ENCODE measurements at places on chromosomes 16 and 17. TPM values are rescaled to one million over a fixed set of nuclear protein-coding genes. Genes with fewer than 3 reads are reported as not detected.
A peak's percentile ranks its signal among the peaks of the same experiment; 100 is the strongest.

DNA sequence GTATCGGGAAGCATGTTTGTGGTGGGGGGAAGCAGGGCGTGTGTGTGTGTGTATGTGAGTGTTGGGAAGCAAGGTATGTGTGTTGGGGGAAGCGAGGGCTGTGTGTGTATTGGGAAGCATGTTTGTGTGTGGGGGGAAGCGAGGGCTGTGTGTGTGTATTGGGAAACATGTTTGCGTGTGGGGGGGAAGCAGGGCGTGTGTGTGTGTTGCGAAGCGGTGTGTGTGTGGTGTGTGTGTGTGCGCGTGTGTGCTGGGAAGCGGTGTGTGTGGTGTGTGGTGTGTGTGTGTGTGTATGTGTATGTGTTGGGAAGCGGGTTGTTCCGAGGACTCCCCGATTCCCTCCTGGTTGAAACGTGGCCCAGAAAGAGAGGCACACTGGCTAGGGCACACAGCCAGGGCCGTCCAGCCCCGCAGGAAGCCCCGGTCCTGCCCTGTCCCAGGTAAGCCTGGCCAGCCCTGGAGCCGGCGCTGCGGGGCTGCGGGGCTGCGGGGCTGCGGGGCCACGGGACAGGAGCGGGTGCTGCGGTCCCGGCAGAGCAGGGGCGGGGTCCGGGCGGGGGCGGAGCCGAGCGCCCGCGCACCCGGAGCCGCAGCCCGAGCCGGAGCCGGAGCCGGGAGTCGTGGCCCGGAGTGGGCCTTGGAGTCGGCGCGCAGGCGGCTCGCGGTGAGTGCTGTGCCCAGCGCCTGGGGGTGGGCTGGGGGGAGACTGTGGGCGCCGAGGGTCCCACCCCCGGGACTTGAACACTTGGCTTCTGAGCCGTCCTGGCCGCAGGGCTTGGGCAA lies at the start of gene NOD2:
TSS of gene NOD2 (plus strand) at position 608 of the 783 bp plus-strand sequence. CDS start 5,890 bp downstream, outside the sequence.
- no peaks in the 10 kb centered on the region for H3K27me3 ChIP-seq
- H3K4me3 ChIP-seq = peak within 1 kb of the TSS; percentile 52
- H3K4me1 ChIP-seq = peaks cover 39% of the 10 kb centered on the region
- H3K27ac ChIP-seq = no peak within 1 kb of the TSS

- H3K36me3 ChIP-seq = no peaks in the 10 kb centered on the region
- H3K4me1 ChIP-seq = peaks cover 40% of the 10 kb centered on the region
These were observed 2.8 kb upstream of the MEAK7 start for GRCh38 chr16:84507011-84507982.

GRCh38 chr17:20154286-20155000 lies 145.3 kb downstream of the SPECC1 start:
- H3K4me3 ChIP-seq = no peak overlapping the region
- H3K27ac ChIP-seq = no peak overlapping the region
- peaks cover 21% of the 10 kb centered on the region for H3K4me1 ChIP-seq
- no peaks in the 10 kb centered on the region for H3K27me3 ChIP-seq
- H3K36me3 ChIP-seq = no peaks in the 10 kb centered on the region

GRCh38 chr16:83768986-83769385 lies 38.8 kb upstream of the HSBP1 start:
- DNase-seq = no peak
- no peak overlapping the region for H3K27ac ChIP-seq
- no peak overlapping the region for H3K4me3 ChIP-seq
- peaks cover 25% of the 10 kb centered on the region for H3K4me1 ChIP-seq

- H3K4me1 ChIP-seq = no peaks in the 10 kb centered on the region
- no peak for DNase-seq
- no peaks in the 10 kb centered on the region for H3K27me3 ChIP-seq
- no peak overlapping the region for H3K4me3 ChIP-seq
These were observed 2.9 kb downstream of the RPL38 start for GRCh38 chr17:74206332-74206818.

- no peaks in the 10 kb centered on the region for H3K27me3 ChIP-seq
- H3K36me3 ChIP-seq = no peaks in the 10 kb centered on the region
- peaks cover 34% of the 10 kb centered on the region for H3K4me1 ChIP-seq
These were observed 605 bp downstream of the NLRP1 start for GRCh38 chr17:5583426-5584382.

DNA sequence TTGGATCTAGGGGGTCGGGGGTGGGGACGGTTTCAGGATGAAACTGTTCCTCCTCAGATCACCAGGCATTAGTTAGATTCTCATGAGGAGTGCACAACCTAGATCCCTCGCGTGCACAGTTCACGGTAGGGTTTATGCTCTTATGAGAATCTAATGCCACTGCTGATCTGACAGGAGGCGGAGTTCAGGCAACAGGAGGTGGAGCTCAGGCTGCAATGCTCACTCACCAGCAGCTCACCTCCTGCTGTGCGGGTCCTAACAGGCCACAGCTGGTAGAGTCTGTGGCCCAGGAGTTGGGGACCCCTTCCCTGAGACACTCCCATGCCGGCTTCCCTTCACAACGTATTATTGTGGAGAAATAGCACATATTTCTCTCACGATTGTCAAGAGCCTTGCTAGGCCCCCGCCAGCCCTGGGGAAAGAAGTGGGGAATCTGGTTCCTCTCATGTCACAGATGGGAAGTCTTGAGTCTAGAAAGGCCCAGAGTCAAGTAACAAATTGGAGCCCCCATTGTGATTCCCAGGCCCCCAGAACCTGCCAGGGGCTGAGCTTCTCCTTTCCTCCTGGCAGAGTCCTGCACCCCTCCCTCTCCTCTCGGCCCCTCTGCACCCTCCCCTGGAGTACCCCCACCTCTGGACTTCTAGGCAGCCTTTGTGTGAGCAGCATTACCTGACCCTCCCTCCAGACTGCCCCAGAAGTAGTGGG lies 6.1 kb upstream of the KRT14 start:
- no peak for DNase-seq
- H3K4me3 ChIP-seq = no peak overlapping the region
- H3K36me3 ChIP-seq = no peaks in the 10 kb centered on the region
- no peaks in the 10 kb centered on the region for H3K27me3 ChIP-seq
- H3K4me1 ChIP-seq = no peaks in the 10 kb centered on the region
- H3K27ac ChIP-seq = no peak overlapping the region

Gene KRT17
- not detected for total RNA-seq
